ENCODE measurements at places on chromosomes 2 and 18.

- no peak for DNase-seq
Measured at GRCh38 chr2:54063967-54064535, 51.4 kb upstream of the ACYP2 start.

DNA sequence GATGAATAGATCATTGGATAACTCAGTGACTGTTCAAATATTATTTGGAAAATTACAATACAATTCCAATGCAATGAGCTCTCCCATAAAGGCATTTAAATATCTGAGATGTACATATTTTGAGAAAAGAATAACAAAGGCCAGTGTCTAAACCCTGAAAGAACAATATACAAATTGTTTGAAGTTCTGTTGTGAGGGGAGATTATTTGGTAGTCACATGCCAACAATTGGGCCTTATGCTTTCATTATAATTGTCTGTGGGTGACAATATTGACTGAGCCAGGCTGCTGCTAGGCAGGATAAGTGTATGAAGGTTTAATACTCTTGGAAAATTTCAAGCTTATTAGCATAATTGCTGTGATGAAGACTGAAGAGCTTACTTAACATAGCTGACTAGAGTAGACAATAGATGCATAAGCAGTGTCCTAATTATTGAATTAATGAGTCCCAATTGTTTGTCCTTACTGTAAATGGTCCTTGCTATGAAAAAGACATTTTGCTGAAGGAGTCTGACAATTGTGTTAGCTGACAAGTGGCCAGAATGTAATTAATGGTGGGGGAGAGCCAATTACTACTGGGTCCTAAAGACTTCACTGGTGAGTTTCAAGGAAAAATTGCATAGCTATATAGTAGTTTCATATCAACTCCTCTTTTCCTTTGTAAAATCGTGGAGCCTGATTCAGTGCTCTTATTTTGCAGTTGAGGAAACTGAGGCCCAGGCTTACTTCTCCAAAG, 5.0 kb upstream of the SMAD2 start:
- no peak for DNase-seq

DNA sequence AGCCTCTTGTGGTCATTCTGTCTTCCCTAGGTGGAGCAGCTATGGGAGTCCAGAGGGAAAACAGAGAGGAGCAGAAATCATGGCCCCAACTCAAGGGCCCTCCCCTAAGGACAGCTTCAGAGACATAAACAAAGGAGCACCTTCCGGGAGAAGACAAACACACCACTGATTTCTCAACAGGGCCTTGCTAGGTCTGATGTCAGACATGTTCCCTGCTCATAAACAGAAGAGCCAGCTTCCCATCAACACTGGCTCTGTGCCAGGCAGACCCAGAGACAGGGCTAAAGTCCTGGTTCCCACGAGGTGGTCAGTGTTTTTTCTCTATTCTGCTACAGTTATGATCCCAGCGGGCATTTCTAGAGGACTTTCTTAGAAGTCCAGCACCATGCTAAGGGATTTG, 19.3 kb downstream of the CXCR2 start:
- DNase-seq = no peak

- no peak for DNase-seq
Measured at GRCh38 chr2:218422403-218423086, 3.6 kb downstream of the VIL1 start.

- no peak for DNase-seq
Measured at GRCh38 chr2:46674488-46674887, 195.1 kb downstream of the TMEM247 start.

Measured in HT-29 (cell line).